ENCODE measurements at places on chromosomes 13 and 19. TPM values are rescaled to one million over a fixed set of nuclear protein-coding genes. Genes with fewer than 3 reads are reported as not detected.

CRYL1 gene
- 15.5 TPM for total RNA-seq

DNA sequence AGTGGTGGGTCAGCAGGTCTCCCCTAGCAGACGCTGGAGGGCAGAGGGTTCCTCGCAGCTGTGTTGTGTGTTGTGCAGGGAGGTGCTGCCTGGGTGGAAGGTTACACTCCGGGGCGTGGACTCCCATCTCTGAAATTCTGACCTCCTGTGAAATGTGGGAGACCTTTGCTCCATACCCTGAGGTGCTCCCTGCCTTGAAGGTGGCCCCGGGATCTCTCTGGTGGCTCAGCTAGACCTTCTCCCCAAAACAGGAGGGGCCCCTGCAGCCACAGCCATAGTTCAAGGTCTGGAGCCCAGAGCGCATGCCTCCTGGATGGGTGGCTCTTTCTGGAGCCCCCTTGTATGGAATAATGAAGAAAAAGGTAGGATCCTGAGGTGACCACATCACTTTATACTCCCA, 70.2 kb downstream of the SOX1 start:
- H3K27me3 ChIP-seq = peaks cover 36% of the 10 kb centered on the region
- DNase-seq = no peak
- H3K36me3 ChIP-seq = no peaks in the 10 kb centered on the region
- H3K4me1 ChIP-seq = no peaks in the 10 kb centered on the region

GRCh38 chr19:7303470-7303869, 9.3 kb upstream of the INSR start:
- H3K36me3 ChIP-seq = no peaks in the 10 kb centered on the region
- H3K27ac ChIP-seq = no peak overlapping the region
- H3K27me3 ChIP-seq = no peaks in the 10 kb centered on the region
- no peaks in the 10 kb centered on the region for H3K4me1 ChIP-seq
- DNase-seq = no peak

CEACAM1 gene
- 12.4 TPM for total RNA-seq

GRCh38 chr19:44908836-44909261, 3.3 kb downstream of the APOE start:
- H3K4me1 ChIP-seq = peaks cover 7% of the 10 kb centered on the region
- DNase-seq = no peak
- H3K27me3 ChIP-seq = peaks cover 36% of the 10 kb centered on the region
- H3K36me3 ChIP-seq = no peaks in the 10 kb centered on the region
- no peak overlapping the region for H3K27ac ChIP-seq
- H3K4me3 ChIP-seq = no peak overlapping the region

CKM gene
- total RNA-seq = 1.2 TPM

DNA sequence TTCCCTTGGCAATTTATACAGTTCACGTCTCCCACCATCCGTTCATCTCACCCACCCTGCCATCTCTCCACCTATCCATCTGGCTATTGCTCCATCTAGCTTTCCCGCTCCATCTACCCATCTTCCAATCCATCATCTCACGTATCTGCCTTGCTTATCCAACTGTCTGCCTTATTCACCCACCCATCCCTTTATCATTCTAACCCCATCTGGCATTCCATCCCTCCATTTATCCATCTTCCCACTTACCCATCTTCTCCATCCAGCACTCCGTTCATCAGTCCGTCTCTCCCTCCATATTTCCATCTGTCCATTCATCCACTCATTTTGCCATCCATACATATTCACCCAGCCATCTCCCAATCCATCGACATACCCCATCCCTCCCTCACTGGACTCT, 10.0 kb downstream of the RPS16 start:
- H3K4me3 ChIP-seq = no peak overlapping the region
- H3K36me3 ChIP-seq = no peaks in the 10 kb centered on the region
- no peak overlapping the region for H3K27ac ChIP-seq
- H3K4me1 ChIP-seq = peaks cover 26% of the 10 kb centered on the region

DNA sequence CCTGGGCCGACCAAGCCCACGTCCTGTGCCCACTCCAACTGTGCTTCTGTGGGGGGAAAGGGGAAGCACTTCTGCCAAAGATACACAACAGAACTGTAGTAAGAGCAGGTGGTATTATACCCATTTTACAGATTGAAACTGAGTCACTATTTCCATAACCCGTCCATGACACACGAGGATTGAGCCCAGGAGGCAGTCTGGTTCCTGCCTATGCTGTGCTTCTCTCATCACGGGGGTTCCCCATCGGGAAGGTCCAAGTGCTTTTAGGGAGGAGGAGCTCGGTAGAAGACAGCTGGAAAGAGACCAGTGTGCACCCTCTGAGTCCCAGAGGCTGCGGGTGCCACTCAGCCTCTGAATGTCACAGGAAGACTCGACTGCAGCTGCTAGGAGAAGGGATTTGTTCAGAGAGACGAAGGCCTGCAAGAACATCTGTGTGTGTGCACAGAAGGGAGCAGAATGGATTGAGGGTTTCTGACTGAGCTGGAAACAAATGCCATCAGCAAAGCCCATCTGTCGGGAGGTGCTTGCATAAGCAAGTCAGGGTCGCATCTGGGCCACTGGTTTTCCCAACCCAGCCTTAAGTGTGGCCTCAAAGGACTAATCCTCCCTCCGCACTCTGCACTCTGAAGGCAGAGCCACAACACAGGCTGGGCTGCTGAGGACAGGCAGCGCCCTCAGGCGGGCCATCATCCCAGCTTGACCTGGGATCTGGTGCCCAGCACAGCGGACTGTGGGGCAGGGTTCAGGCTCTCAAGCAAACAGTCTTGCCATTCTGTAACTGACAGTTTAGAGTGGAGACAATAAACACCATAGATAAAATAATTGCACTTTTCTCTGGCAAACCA, 150.0 kb downstream of the DPF1 start:
- H3K27me3 ChIP-seq = no peaks in the 10 kb centered on the region
- no peaks in the 10 kb centered on the region for H3K36me3 ChIP-seq
- H3K4me3 ChIP-seq = no peak overlapping the region
- H3K4me1 ChIP-seq = peaks cover 6% of the 10 kb centered on the region
- DNase-seq = no peak
- no peak overlapping the region for H3K27ac ChIP-seq

DNA sequence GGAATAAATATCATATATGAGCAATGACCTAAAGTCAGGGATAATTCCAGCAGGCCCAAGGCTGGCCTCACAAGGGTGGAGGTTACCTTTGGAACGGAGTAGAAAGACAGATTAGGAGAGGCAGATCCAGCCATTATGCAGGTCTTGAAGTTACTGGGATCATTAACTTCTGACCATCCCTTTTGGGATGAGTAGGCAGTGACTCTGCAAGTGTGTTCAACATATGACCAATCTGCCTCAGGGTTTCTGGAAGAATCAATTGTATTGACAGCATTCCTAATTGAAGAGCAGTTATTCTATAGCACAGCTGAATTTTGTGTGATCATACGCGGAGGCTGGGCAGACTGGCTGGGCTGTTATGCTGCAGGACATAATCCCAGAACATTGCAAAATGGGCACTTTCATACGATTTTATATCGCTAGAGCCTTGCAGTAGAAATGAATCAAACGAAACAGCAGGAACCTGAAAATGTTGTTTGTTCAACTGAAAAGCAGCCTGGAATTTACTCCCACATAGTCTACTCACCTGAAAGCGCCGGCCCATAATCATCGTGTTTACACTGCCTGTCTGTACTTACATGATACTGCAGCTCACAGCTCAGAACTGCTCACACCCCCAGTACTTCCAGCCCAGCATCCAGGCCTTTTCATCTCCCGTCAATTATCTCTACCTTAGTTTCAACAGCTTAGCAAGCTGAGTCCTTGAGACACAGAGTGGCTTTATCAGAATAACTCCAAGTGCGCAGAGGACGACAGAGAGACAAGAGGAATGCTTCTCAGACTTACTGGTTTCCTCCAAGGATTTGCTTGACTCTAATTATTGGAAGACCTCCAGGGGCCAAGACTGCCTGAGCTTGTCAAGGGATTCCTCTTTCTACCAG, 556.1 kb downstream of the EFNB2 start:
- DNase-seq = no peak
- H3K27me3 ChIP-seq = no peaks in the 10 kb centered on the region
- H3K4me3 ChIP-seq = no peak overlapping the region
- no peaks in the 10 kb centered on the region for H3K36me3 ChIP-seq
- H3K27ac ChIP-seq = no peak overlapping the region
- H3K4me1 ChIP-seq = no peaks in the 10 kb centered on the region

ERFL gene
- 0.15 TPM for total RNA-seq

GRCh38 chr19:3137119-3137518, 1.3 kb downstream of the GNA15 start:
- no peaks in the 10 kb centered on the region for H3K36me3 ChIP-seq
- peak overlapping the region; percentile 89 for H3K27ac ChIP-seq
- H3K27me3 ChIP-seq = no peaks in the 10 kb centered on the region
- no peak overlapping the region for H3K4me3 ChIP-seq
- no peak for DNase-seq

- H3K27me3 ChIP-seq = no peaks in the 10 kb centered on the region
- no peaks in the 10 kb centered on the region for H3K4me1 ChIP-seq
- H3K36me3 ChIP-seq = no peaks in the 10 kb centered on the region
- H3K4me3 ChIP-seq = no peak overlapping the region
Measured at GRCh38 chr13:26435171-26435570, 122.3 kb upstream of the WASF3 start.

ZMYM2 gene
- total RNA-seq = 64.8 TPM

GRCh38 chr13:84207509-84207908, 325.2 kb upstream of the SLITRK1 start:
- H3K4me3 ChIP-seq = no peak overlapping the region
- H3K27me3 ChIP-seq = no peaks in the 10 kb centered on the region
- no peak overlapping the region for H3K27ac ChIP-seq
- DNase-seq = no peak
- no peaks in the 10 kb centered on the region for H3K36me3 ChIP-seq

- H3K27ac ChIP-seq = no peak overlapping the region
- no peak for DNase-seq
- no peaks in the 10 kb centered on the region for H3K27me3 ChIP-seq
- no peaks in the 10 kb centered on the region for H3K36me3 ChIP-seq
Measured at GRCh38 chr13:75372517-75372916, 109.5 kb downstream of the TBC1D4 start.

GRCh38 chr13:46871557-46871956, 25.3 kb downstream of the HTR2A start:
- H3K36me3 ChIP-seq = no peaks in the 10 kb centered on the region
- no peak for DNase-seq
- H3K4me3 ChIP-seq = no peak overlapping the region
- H3K27me3 ChIP-seq = no peaks in the 10 kb centered on the region

GARIN5A gene
- total RNA-seq = 2.6 TPM

DNA sequence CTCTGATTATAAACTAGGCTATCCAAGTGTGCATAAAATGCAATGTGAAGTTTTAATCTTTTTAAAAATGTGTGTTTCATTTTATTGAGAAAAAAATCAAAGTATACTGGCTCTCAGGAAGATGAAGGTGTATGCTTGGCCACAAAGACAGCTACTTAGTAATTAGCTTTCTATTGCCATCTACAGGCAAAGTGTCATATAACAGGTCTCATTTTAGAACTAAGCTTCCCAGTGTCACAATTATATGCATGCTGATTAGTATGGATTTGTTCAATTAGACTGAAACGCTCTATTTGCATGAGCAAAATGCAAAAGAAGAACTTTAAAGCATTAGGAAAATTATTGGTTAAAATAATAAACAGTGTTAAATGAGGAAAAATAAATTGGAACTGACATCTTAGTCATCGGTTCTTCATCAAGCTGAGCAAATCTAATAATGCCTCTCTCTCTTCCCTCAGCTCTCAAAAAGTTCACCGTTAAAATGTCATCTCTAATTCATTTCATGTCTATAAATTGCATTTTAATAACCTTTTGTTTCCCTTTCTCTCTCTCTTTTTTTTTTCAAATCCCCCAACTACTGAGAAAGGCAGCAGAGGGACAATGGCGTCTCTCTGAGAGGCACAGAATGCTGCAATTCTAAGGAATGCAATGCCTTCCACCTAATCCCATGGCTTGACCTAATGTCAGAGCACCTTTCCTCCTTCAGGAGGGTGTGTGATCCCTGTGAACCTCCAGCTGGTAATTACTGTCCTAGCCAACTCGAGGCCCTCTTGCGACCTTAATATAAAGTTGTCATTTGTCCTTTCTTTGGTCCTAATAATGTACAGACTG, 313.1 kb upstream of the MAB21L1 start:
- H3K4me1 ChIP-seq = no peaks in the 10 kb centered on the region
- no peak overlapping the region for H3K4me3 ChIP-seq
- no peak for DNase-seq
- no peak overlapping the region for H3K27ac ChIP-seq
- no peaks in the 10 kb centered on the region for H3K27me3 ChIP-seq

DNA sequence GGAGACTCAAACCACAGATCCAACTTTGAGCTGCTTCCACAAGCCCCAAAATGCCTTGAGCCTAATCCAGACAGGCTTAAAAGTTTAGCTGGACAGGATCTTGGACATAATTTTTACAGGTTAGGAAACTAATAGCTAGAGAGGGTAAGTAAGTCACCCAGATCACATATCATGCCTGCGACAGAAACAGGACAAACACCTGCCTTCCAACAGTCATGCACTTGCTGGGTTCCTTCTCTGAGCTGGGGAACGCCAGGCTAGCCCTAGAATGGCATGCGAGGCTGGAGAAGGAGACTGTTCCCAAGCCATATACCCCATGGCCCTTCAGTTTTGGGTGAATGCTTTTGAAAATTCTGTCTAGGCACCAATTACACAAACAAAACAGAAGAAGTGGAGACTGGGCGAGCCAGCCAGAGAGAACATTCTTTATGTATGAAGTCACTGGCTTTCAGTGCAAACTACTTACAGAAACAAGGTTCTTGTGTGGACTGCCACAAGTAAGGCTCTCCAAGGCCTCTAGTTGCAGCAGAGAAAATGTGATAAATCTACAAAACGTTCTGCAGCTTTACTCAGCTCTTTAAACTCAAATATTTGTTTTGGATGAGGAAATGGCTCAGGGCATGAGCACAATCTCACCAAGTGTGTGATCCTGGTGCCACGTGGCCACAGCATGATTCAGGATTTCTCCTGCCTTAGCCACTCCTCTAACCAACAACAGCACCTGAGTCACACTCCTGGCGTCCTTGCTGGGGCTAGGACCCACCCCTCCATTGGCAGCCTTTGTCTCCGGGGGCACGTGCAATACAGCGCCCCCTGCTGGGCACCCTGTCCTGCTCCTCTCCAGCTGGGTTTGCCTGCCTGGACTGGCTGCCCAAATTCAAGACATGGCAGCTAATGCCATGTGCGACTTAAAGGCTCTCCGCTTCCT, 73.4 kb upstream of the UBL3 start:
- H3K4me3 ChIP-seq = no peak overlapping the region
- H3K4me1 ChIP-seq = peaks cover 22% of the 10 kb centered on the region
- H3K27ac ChIP-seq = peak overlapping the region; percentile 74
- H3K36me3 ChIP-seq = no peaks in the 10 kb centered on the region
